Amniotic stem cell (primary cell): ENCODE measurements at places on chromosomes 4 and X.

DNA sequence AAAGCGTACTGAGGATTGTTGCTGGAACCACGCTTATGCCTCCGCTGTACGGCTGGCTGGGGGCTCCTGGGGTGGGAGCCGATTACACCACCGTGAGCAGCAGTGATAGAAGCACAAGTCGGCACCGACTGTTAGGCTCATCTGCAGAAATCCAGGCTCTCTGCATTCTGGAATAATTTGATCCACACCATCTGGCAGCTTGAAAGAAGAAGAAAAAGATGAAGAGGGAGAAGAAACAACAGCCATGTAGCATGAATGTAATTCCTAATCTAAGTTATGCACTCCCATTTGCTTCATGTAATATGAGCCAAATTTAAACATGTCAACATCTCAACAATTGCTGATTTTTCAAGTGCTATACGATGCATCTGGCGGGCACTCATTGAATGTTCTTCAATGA is 84.6 kb upstream of the DHX15 start:
- DNase-seq, result no peak

DNA sequence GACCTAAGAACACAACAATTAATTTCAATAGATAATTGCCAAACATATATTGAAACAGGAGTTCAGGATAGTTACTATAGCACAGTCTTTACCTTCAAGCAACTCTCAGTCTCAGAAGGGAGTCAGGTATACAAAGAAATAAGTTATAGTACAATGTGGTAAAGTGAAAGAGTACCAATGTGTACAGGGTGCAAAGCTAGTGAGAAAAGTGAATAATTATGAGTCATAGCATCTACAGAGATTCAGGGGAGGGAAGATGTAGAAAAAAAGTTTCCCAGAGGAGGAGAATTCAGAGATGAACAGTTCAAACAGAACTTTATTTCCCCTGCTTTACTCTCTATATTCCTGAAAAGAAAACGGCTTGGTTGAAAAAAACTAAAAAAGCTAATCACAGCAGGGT is 22.7 kb upstream of the DKK2 start:
- DNase-seq, result no peak

DNA sequence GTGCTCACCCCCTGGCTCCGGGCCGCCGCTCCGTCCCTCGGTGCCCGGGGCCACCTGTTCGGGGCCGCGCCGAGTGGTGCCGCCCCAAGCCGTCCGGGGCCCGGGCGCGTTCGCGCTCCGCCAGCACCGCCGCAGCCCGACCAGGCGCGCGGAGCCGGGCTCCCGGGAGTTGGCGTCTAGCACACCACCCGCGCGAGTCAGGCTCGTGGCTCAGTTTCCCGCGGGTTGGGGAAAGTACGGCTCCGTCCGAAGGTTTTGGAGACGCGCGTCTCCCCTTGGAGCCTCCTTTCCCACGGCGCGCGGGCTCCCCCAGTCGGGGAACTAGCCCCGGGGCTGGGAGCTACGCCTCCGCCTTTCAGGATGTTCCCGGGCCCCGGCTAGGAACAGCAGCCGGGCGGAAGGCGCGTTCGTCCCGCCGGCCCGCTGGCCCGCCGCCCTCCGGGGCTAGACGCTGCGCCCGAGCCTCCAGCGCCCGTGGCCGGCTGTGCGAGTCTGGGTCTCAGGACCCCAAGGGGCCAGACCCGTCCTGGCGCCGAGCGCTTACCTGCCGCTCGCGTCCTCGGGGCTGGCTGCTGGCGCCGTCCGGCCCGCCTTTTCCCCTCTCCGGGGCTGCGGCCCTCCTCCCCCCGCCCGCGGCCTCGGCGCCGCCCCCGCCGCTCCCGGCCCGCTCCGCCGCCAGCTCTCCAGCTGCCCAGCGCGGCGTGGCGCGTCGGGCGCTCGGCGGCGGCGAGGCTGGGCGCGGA is at the start of gene ADGRG2:
ADGRG2 (minus strand) TSS at position 571 of the 743 bp plus-strand sequence. CDS start 53,634 bp downstream, outside the sequence.
- DNase-seq, result no peak

DNA sequence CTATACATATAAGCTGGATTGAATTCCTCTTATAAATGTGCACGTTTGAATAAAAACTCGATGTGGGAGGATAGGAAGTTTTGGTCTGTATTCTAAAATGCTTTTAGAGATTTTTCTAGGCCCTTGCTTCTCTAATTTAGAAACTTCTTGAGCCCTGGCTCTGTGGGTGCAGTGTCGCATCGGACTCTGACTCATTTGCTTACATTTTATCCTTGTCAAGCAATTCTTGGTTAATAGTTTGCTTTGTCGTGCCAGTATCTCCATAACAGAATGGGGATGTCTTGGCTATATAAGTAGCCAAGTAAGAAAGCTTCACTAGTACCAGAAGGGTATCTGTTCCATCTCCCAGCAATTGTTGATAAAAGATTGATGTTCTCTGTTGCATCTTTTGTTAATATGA is 10.7 kb downstream of the SGMS2 start:
- DNase-seq, result no peak

- DNase-seq, result no peak
Observed at GRCh38 chrX:78555401-78555980, 103.6 kb downstream of the RTL3 start.

- no peak for DNase-seq
Observed at GRCh38 chr4:147787204-147787603, 55.3 kb downstream of the ARHGAP10 start.

GRCh38 chrX:50877310-50877709 is 33.2 kb upstream of the BMP15 start:
- DNase-seq, result no peak

GRCh38 chr4:37602454-37603069 is 83.6 kb downstream of the RELL1 start:
- DNase-seq, result no peak

DNA sequence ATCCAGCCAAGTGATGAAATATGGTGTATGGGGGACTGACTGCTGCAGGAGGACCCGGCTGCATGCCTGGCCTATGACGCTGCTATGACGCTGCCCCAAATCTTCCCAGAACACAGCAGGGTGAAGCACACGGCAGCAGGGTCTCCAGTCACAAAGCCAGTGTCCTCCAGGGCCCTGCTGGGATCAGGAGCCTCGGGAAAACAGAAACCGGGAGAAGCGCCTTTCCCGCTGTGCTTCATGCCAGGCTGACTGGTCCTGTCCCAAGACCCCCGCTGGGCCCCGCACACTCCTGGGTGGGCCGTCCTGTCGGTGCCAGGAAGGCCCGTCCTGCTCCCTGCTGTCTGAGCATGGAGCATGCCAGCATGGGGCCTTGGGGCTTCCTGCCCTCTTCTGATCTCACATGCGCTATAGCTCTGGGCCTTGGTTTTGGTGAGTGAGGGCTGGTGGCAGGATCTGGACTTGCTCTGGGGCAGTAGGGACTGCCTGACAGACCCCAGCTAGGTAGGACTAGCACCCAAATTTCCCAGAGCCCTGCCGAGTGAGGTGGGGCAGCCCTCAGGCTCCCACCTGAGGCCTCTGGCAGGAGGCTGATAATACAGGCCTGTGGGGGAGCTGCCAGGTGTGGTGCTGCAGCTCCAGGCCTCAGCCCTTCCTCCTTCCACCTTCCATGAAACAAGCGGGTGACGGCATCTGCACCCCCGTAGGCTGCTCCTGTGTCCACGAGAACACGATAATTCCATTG is 64.0 kb downstream of the ACOX3 start:
- no peak for DNase-seq

GRCh38 chr4:93897559-93897958 is 69.0 kb downstream of the ATOH1 start:
- no peak for DNase-seq

- DNase-seq, result no peak
Observed at GRCh38 chr4:150242820-150243458, 164.7 kb downstream of the DCLK2 start.

GRCh38 chr4:184968366-184968765 is 49.9 kb upstream of the HELT start:
- DNase-seq, result no peak

DNA sequence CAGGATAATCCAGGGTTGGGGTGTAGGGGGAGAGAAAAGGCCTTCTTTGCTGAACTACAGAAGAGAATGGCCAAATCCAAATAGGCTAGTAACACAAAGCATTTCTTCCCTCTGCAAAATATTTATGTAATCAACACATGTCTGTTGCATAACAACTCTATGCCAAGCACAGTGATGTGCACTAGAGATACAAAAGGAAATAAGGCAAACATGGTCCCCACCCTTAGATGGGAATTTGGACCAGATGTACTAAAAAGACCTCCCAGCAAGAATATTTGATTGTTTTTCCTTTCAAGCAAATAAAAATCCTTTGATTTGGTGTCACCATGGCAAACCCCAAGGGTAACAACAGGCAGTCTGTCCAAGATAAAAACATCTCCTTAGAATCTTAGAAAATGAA is 177.6 kb upstream of the FGF13 start:
- no peak for DNase-seq

DNA sequence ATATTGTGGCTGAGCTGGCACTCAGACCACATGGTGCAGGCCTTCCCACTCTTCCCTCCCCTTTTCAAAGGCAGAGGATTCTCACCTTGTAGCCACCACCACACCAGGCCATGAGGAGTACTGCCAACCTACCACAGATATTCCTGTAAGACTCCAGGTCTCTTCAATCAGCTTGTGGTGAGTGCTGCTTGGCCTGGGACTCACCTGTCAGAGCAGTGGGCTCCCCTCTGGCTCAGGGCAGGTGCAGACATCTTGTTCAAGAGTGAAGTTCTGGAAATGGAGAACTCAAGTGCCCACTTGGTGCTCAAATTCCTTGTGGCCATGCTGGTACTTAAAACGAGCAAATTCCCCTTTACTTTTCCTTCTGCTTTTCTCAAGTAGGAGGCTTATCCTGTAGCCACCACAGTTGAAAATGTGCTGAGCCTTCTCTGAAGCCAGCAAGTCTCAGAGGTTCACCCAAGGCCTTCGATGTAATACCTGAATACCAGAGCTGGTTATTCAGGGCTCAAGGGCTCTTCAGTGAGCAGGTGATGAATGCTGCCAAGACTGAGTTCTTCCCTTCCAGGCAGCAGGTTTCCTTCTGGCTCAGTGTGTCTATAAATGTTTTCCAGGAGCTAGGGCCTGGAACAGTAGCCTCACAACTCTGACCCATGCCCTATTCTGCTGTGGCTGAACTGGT is 212.9 kb downstream of the TEX13C start:
- no peak for DNase-seq
